Tibial nerve (tissue), 4 donors: ENCODE measurements at places on chromosomes 5 and 9.
A peak's percentile ranks its signal among the peaks of the same experiment; 100 is the strongest.

GRCh38 chr9:7088611-7089010 lies 330.8 kb downstream of the KDM4C start:
- H3K4me1 ChIP-seq, result no peaks in the 10 kb centered on the region
- H3K27me3 ChIP-seq, result no peaks in the 10 kb centered on the region
- no peak for DNase-seq
- H3K27ac ChIP-seq, result no peak overlapping the region

DNA sequence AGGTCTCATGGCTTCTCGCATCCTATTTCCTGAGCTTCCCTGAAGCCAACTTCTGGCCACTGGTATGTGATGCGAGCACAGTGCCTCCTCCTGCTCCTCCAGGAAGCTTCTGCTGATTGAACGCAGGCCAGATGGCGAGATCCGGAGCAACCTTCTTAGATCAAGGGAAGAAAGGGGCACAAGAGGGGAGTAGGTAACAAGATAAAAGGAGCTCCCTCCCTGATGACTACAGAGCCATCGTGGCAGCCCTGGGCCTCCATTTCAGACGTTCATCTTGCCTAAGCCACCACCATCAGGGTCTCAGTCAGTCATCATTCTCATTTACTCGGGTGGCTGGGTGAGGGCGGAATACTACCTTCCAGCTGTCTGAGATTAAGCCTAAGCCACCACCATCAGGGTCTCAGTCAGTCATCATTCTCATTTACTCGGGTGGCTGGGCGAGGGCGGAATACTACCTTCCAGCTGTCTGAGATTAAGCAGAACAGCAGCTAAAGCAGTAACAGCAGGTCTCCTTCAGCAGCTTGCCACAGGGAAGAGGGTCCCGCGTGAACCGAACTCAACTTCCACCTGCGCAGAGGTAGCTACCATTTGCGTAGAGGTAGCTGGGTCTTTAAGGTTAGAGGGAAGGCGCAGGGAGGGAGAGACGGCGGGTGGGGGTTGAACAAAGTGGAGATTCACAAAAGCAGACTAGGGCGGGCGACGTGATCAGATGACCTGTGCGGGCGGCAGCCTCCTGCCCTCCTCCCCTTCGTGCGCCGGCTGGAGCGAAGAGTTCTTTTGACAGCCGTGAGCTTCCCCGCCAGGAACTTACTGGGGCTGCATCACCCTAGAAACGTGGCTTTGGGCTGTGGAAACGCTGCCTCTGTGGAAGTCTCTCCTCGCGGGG lies 27.9 kb upstream of the MGAT1 start:
- H3K36me3 ChIP-seq, result peaks cover 4% of the 10 kb centered on the region
- peak overlapping the region; percentile 63 for H3K4me3 ChIP-seq
- H3K27me3 ChIP-seq, result no peaks in the 10 kb centered on the region

- no peak for DNase-seq
- H3K27me3 ChIP-seq, result peaks cover 50% of the 10 kb centered on the region
Measured at GRCh38 chr5:136191304-136192014, 1.5 kb downstream of the SMIM32 start.

DNA sequence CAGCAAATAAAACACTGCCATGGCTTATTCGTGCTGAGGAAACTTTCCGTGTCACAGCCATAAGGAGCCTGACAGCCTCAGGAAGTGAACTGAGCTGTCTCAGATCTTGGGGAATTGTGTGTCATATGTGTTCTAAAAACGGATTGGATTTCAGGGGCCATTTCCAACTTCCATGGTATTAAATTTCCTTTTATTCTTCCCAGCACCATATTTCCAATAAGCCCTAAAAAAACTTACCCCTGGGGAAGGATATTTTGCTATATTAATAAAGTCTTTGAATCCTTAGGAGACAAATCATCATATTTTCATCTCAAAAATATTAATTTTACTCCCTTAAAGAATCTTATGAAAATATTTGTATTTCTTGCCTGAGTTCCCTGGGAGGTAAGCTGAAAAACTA lies 93.9 kb downstream of the LHFPL2 start:
- no peak overlapping the region for H3K27ac ChIP-seq
- no peaks in the 10 kb centered on the region for H3K4me1 ChIP-seq
- no peak overlapping the region for H3K4me3 ChIP-seq
- no peaks in the 10 kb centered on the region for H3K27me3 ChIP-seq
- no peaks in the 10 kb centered on the region for H3K36me3 ChIP-seq

GRCh38 chr9:119050281-119050680 lies 319.0 kb downstream of the BRINP1 start:
- H3K27me3 ChIP-seq, result no peaks in the 10 kb centered on the region
- no peak for DNase-seq
- H3K4me3 ChIP-seq, result no peak overlapping the region
- H3K36me3 ChIP-seq, result no peaks in the 10 kb centered on the region
- H3K4me1 ChIP-seq, result no peaks in the 10 kb centered on the region

GRCh38 chr5:94544031-94544650 lies 74.3 kb downstream of the KIAA0825 start:
- H3K4me3 ChIP-seq, result no peak overlapping the region
- no peaks in the 10 kb centered on the region for H3K4me1 ChIP-seq
- no peak for DNase-seq
- H3K27me3 ChIP-seq, result no peaks in the 10 kb centered on the region

DNA sequence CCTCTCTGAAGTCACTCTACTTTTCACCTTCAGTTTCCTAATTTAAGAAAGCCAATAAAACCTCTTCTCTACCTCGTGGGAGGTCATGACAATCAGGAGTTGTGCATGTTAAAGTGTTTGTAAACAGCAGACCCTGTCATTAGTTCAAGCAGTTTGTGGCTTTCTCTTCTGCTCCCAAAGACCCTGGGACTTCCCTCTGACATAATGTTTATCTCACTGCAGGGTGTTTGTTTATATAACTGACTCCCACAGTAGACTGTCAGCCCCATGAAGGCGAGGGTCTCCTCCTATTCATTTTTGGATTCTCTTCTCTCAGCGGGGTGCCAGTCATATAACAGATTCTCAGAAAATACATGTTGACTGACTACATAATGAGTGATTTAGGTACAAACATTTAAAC lies 360.0 kb upstream of the ZNF462 start:
- H3K27me3 ChIP-seq, result no peaks in the 10 kb centered on the region
- no peaks in the 10 kb centered on the region for H3K4me1 ChIP-seq
- H3K4me3 ChIP-seq, result no peak overlapping the region
- H3K36me3 ChIP-seq, result no peaks in the 10 kb centered on the region
- no peak overlapping the region for H3K27ac ChIP-seq
- no peak for DNase-seq

DNA sequence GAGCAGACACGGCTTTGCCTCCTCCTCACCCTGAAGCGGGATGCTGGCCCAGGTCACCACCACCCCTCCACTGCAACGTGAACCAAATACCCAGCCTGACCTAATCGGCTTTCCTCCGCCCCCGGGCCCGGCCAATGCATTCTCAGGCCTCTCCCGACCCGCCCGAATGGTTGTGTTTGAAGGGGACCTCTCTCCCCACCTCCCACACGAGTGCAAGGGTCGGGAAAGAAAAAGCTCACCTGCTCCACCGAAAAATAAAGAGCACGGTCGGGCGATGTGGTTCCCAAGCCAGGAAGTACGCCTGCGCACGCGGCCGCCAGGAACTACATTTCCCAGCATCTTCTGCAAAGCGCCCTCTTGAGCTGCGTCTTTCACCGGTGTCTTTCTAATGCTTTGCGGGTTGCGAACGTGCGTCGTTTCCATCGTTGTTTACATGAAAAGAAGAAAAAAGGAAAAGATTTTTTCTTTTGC lies at the start of gene ZNF883:
Gene ZNF883 (minus strand): TSS at position 282 of the 471 bp plus-strand sequence.
- no peak for DNase-seq

- H3K4me3 ChIP-seq, result no peak overlapping the region
- no peaks in the 10 kb centered on the region for H3K36me3 ChIP-seq
- no peaks in the 10 kb centered on the region for H3K4me1 ChIP-seq
- H3K27ac ChIP-seq, result no peak overlapping the region
Measured at GRCh38 chr5:11429254-11429653, 475.0 kb downstream of the CTNND2 start.

DNA sequence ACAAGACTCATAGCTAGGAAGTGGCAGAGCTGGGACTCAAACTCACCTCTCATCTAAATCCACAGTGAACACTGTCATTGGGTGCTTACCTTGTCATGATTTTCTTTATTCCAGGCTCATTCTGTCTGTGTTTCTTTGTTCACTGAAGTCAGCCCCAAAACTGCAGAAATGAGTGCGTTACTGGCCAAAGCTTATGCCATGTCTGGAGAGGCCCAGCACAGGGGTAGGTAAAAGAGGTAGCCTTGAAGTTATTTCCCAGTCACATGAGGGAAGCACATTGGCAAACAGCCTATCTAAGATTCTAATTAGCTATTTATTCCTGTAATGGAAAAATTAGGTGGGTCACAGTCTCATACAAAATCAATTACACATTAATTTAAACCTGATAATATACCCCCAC lies 29.8 kb downstream of the TTC23L start:
- H3K36me3 ChIP-seq, result no peaks in the 10 kb centered on the region
- no peak overlapping the region for H3K4me3 ChIP-seq
- no peaks in the 10 kb centered on the region for H3K27me3 ChIP-seq
- H3K27ac ChIP-seq, result no peak overlapping the region

DNA sequence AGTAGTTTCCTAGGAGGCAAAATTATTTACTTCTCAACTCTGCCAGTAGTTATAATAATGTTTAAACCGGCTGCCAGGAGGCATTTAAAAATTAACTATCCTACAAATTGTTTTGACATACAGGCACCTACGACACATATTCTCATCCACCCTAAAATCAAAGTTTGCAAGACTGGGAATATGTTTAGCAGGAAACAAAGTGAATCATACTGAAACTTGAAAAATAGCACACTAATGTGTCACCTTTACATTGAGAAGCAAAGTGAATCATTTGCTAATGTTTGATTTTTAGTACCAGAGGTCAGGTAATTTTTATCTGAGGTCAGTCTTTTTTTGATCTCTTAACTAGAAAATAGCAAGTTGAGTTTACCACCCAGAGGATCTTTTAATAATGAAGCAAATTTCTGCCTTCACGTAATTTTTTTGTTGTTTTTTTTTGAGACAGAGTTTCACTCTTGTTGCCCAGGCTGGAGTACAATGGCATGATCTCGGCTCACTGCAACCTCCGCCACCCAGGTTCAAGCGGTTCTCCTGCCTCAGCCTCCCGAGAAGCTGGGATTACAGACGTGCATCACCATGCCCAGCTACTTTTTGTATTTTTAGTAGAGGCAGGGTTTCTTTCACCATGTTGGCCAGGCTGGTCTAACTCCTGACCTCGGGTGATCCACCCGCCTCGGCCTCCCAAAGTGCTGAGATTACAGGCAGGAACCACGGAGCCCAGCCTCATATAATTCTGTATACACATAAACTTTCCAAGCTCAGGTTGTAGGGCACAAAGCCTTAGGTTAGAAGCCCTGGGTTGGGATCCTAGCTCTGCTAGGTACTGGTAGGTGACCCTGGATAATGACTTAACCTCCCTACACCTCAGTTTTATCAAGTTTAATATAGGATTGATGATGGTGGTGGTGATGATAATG lies 124.3 kb downstream of the UGCG start:
- no peak overlapping the region for H3K4me3 ChIP-seq
- no peaks in the 10 kb centered on the region for H3K36me3 ChIP-seq
- no peak overlapping the region for H3K27ac ChIP-seq
- DNase-seq, result no peak

- no peaks in the 10 kb centered on the region for H3K4me1 ChIP-seq
- H3K36me3 ChIP-seq, result no peaks in the 10 kb centered on the region
- H3K27me3 ChIP-seq, result no peaks in the 10 kb centered on the region
- no peak for DNase-seq
- no peak overlapping the region for H3K4me3 ChIP-seq
- H3K27ac ChIP-seq, result no peak overlapping the region
Measured at GRCh38 chr5:160887780-160888179, 35.8 kb upstream of the ATP10B start.

GRCh38 chr5:126613941-126614592 lies 13.3 kb downstream of the PHAX start:
- no peaks in the 10 kb centered on the region for H3K4me1 ChIP-seq
- H3K4me3 ChIP-seq, result no peak overlapping the region
- H3K27ac ChIP-seq, result no peak overlapping the region

- DNase-seq, result no peak
- no peaks in the 10 kb centered on the region for H3K27me3 ChIP-seq
- H3K36me3 ChIP-seq, result no peaks in the 10 kb centered on the region
- H3K4me1 ChIP-seq, result no peaks in the 10 kb centered on the region
Measured at GRCh38 chr5:169695919-169696490, 58.9 kb downstream of the DOCK2 start.

- H3K36me3 ChIP-seq, result peaks cover 13% of the 10 kb centered on the region
- no peaks in the 10 kb centered on the region for H3K27me3 ChIP-seq
- no peak for DNase-seq
- H3K27ac ChIP-seq, result no peak overlapping the region
- H3K4me1 ChIP-seq, result no peaks in the 10 kb centered on the region
Measured at GRCh38 chr5:154101184-154101583, 62.4 kb downstream of the MFAP3 start.

- H3K27me3 ChIP-seq, result no peaks in the 10 kb centered on the region
- peak overlapping the region; percentile 92 for H3K27ac ChIP-seq
- no peaks in the 10 kb centered on the region for H3K36me3 ChIP-seq
- no peak for DNase-seq
Measured at GRCh38 chr9:137022662-137023008, 5.4 kb downstream of the ABCA2 start.

- H3K27me3 ChIP-seq, result no peaks in the 10 kb centered on the region
- peak within 1 kb of the TSS; percentile 89 for H3K4me3 ChIP-seq
- no peak for DNase-seq
- peaks cover 5% of the 10 kb centered on the region for H3K4me1 ChIP-seq
Measured at GRCh38 chr5:108747774-108748400, at the start of gene FER. FER (plus strand) TSS chr5:108747897; CDS start chr5:108798183, 50,286 bp downstream.

- no peaks in the 10 kb centered on the region for H3K27me3 ChIP-seq
- H3K4me1 ChIP-seq, result peaks cover 29% of the 10 kb centered on the region
- H3K27ac ChIP-seq, result peak overlapping the region; percentile 5
- no peaks in the 10 kb centered on the region for H3K36me3 ChIP-seq
Measured at GRCh38 chr9:109107402-109108240, 12.1 kb downstream of the TMEM245 start.

DNA sequence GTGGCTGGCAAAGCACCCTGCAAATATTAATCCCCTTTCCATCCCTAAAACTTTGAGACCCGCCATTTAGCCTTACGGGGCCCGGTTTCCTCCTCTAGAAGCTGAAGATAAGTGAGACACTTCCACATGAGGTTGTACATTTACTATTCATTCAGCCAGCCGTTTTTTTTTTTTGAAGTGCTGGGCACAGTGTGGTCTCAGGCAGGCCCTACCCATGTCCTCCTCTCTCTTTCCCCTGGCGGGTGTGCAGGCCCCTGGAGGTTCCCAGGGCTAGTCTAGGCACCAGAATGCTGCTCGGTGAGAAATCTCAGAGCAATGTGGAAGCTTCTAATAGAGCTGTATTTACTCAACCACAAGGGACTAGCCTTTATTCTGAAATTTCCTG lies 107.4 kb upstream of the LARP1 start:
- no peak overlapping the region for H3K27ac ChIP-seq
- H3K4me3 ChIP-seq, result no peak overlapping the region
- H3K36me3 ChIP-seq, result no peaks in the 10 kb centered on the region
- peaks cover 9% of the 10 kb centered on the region for H3K4me1 ChIP-seq

GRCh38 chr9:100700689-100701318 lies 122.9 kb downstream of the CAVIN4 start:
- no peak for DNase-seq
- H3K27me3 ChIP-seq, result peaks cover 5% of the 10 kb centered on the region
- no peaks in the 10 kb centered on the region for H3K4me1 ChIP-seq
